ENCODE measurements at places on chromosomes 1 and 21.

DNA sequence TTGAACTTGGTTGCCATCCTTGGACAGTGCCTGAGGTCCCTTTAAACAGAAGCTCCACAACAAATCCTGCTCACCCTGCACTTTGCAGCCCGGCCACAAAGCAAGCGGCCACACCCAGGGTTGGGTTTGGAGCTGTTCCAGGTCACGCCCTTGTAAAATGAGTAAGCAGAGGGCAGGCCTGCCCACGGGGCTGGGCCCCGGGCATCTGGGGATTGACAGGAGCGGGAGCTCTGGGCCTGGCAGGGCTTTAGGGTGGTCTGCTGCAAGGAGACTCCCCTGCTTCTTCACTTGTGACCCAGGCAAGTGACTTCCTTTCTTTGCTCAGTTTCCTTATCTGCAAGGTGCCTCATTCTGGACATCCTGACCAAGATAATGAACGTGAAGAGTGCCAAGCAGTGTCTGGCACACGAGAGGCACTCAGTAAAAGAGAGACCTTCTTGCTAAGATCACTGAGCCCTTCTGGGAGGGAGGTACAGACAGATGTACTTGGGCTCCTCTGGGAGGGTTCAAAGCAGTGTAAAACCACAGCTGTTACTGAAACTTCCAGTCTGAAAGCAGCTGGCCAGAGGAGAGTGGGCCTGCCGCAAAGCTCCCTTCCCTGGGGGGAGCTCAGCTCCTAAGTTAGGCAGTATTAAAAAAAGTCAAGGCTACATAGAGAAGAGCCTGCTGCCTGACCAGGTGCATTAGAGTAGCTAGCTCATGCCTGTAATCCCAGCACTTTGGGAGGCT lies 2.6 kb downstream of the E2F2 start:
- peak; percentile 72 for DNase-seq

- no peak for DNase-seq
Measured at GRCh38 chr21:42454786-42455185, 41.2 kb downstream of the RSPH1 start.

DNA sequence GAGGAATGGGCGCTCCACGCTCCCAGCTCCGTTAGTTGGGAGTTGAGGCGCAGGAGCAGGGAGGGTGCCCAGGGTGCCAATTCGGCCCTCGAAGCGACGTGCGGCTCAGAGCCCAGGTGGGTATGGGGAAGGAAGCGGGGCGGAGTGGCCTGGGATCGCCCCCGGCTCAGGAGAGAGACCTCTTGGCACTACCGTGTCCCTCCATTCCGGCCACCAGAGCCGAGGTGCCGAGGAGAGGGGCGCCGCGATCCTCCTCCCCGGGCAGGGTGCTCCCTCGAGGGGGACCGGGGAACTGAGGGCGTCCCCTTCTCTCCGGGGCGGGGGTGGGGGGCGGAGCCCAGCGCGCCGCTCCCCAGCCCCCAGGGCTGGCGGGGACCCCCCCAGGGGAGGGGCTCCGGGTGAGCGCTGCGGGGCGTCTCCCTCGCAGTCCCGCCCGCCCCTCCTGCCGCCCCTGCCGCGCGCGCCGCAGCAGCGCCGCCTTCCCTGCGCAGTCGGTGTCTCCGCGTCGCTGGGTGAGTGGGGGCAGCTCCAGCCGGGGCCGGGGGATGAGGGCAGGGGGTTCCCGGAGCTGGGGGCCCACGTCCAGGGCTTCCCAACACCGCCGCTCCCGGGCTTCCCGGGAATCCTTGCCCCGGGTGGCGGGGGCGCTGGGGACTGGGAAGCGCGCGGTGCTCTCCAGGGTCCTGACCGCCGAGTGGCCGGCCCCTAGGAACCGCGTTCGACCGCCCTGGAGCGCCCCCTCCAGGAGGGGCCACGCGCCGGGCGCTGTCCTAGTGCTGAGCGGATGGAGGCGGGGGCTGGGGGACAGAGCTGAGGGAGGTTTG lies at the start of gene HPCA:
Gene HPCA (plus strand): TSS at position 488 of the 824 bp plus-strand sequence. CDS start 2,408 bp downstream, outside the sequence.
- DNase-seq, result no peak

DNA sequence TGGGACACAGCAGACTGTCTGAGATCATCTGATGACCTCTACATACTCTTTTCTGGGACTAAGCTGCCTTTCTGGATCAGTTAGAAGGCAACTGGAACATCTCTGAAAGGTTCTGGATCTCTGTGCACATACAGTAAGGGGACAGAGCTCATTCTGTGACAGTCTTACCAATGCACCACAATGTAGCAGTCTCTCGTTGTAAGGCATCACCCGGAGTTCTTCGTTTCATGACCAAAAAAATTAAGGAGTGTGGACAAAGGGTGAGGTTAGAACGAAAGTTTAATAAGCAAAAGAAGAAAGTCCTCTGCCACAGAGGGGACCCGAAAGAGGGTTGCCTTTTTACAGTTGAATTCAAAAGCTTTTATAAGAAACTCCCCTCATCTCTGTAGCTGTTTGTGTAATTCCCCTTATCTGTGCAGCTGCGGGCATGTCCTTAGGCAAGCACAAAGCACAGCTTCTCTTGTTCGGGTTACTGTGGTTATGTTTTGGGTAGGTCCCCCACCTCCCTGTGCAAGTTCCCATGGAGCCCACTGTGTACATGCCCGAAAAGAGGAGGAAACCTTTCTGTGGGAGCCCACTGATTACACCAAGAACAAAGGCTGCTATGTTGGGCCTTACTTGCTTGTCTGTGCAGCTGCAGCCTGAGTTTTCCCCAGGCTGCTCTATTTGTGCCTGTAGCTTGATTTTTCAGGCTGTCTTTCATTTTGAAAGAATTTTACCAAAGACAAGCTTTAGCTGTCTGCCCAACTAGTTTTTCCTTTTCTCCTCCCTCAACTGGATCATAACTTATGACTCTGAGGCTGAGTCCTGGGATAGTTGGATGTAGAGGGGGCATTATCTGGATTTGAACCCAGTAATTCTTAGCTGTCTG lies 53.1 kb upstream of the CACNA1E start:
- DNase-seq, result no peak

DNA sequence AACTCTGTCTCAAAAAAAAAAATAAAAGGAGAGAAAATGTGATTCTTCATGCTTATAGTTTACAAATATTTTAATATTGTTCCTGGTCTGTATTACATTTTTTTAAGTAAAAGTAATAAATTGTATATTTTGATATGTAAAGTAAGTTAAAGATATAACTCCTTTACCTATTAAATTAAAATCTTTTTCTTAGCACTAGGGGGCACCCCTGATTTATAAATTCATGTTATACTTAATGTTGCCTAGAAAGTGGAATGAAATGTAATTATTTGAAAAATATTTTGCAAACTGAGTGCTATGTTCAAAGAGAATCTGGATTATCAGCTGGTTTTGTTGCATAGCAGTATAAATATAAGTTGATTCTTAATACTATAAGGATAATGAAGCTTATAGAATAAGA lies 49.2 kb downstream of the RALGPS2 start:
- no peak for DNase-seq

GRCh38 chr1:231039161-231040018 lies 664 bp downstream of the FAM89A start:
- DNase-seq, result no peak

DNA sequence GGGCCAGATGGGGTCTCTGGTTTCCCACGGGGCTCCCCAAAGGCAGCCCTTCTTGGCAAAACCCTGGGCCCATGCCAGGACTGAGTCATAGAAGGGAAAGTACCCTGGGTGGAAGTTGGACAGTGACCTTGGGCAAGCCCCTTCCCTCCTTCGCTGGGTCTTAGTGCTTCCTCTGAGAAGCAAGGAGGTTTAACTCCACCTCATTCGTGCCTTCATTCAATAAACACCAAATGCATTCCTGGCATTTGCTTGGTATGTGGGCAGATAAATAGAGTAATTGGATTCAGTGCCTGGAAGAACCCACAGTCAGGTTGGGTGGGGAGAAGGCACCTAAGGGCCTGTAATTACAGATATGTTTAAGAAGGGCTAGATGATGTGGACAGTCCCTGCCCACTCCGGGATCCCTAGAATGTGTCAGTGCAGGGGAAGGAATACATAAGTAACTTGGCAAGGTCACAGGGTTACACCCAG lies 36.3 kb upstream of the CITED4 start:
- peak; percentile 36 for DNase-seq

GRCh38 chr1:220325306-220325995 lies 53.2 kb upstream of the RAB3GAP2 start:
- DNase-seq, result no peak

GRCh38 chr1:119488216-119488615 lies 18.8 kb upstream of the HSD3B1 start:
- no peak for DNase-seq

DNA sequence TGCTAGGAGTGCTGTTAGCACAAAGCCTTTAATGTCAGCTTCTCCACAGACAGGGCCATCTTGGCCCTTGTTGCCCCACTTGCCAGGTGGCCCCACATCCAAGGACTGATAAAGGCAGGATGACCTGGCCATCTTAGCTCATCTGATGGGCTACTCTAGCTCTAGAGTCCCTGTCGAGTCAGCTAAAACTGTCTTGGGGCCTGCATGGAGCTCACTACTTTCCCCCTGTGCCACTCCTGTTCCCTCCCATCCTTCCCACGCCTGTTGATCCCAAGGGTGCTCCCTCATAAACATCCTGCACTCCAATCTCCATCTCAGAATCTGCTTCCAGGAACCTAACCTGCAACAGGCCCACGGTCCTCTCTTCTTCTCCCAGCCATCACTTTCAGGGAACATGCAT lies 652 bp upstream of the GPX7 start:
- DNase-seq, result no peak

DNA sequence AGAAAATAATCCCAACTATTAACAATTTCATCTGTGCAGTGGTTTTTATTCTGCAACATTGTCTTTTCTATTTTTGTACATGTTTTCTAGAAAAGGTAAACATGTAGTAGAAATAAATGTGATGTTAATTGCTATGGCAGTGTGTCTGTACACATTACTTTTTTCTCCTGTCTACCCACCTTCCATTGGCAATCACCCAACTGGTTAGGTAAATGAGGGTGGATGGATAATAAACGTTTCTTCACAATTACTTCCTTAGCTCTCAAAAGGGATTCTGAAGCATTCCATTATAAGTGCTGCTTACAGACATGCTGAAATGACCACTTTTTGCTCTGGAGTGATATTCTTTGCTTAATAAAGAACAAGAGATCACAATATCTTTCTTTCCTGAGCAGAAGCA lies 61.4 kb downstream of the MAGI3 start:
- no peak for DNase-seq

DNA sequence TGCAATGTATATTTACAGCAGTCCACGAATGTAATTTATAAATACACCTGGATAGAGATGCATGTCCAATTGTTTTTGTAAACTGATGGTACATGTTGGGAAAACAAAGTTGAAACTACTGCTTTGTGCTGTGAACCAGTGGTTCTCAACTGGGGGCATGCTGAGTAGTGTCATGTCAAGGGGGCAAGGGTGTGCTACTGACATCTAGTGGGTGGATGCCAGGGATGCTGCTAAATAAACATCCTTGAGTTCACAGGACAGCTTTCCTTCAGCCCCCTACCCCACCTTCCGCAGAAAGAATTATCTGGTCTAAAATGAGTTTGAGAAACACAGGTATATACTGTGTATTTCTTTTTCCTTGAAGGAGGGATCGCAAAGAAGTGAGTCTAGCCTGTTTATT lies 95.9 kb downstream of the RASAL2 start:
- DNase-seq, result no peak

DNA sequence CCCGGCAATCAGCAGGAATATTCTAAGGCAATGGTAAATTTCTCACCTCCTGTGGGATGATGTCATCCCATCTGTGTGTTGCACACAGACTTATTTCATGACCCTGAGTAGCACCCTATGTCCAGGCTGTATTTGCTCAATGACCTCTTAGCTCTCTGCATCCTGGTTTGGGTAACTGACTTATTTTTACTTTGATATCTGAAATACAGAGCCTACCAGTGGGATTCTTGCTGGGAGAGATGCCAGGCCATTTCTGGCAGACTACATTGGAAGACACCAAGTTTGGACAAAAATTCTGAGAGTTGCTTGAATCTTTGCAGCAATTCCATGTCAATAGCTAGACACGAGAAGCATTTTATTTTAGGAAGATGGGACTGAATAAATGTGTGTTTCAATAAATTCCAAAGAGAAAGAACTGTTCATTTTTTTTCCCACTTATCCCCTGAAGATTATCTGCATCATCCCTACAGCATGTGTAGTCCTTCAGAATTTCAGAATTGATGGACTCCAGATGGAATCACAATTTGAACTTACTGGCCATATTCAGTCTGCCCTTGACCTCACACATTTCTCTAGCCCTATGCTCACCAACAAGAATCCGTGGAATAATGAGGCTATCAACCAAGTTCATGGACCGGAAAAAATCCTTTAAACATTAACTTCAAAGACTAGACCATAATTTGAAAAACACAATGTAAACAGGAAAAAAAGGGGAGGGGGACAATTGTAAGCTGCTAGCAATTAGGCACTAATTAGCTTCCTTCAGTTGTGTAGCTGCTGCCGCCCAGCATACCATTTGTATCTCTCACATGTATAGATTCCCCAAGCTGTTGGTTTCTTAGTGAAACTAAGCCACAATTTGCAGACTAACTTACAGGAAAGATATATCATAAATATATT lies 226.5 kb downstream of the HMCN1 start:
- DNase-seq, result no peak

GRCh38 chr21:34693192-34693810 lies 24.5 kb downstream of the CLIC6 start:
- peak; percentile 26 for DNase-seq

- no peak for DNase-seq
Measured at GRCh38 chr1:47491341-47491753, 53.5 kb downstream of the FOXD2 start.

DNA sequence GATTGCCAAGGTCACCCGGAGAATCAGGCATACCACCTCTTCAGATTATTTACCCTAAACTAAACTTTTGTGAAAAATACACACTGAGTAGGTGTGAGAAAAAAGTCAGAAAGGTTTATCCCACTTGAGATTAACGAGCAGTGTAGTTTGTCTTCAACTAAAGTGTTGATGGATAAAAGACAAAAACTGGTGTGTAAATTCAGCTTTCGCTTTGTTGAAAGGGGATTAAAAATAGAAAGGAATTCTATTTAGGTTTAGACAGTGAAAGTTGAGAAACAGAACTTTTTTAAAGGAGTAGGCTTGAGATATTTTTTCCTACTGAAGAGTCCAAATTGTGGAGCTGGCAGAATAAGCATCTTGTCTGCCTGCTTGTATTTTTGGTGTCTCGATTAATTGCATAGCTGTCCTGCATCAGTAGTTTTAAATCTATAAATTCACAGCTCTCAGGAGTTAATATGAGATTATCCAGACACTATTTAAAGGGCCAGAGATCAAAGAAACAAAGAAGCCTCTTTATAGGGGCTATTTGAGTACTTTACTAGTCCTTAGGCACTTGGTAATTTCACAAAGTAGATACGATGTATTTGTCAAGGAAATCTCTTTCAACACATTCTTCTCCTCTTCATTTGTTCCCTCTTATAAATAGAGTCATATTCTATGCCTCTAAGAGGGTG lies 46.7 kb upstream of the RABGAP1L start:
- DNase-seq, result no peak

GRCh38 chr1:54475946-54476516 lies 69.8 kb upstream of the SSBP3 start:
- DNase-seq, result no peak

GRCh38 chr1:41289196-41289595 lies 47.1 kb upstream of the SCMH1 start:
- no peak for DNase-seq

GRCh38 chr21:36909901-36910561 lies 56.4 kb downstream of the HLCS start:
- DNase-seq, result no peak

Data from CD4-positive, alpha-beta T cell treated with Interferon gamma for 1 hour (primary cell).